ENCODE measurements at places on chromosomes 11 and 22.

GRCh38 chr11:96413408-96413807 lies 23.6 kb downstream of the JRKL start:
- DNase-seq, result no peak

DNA sequence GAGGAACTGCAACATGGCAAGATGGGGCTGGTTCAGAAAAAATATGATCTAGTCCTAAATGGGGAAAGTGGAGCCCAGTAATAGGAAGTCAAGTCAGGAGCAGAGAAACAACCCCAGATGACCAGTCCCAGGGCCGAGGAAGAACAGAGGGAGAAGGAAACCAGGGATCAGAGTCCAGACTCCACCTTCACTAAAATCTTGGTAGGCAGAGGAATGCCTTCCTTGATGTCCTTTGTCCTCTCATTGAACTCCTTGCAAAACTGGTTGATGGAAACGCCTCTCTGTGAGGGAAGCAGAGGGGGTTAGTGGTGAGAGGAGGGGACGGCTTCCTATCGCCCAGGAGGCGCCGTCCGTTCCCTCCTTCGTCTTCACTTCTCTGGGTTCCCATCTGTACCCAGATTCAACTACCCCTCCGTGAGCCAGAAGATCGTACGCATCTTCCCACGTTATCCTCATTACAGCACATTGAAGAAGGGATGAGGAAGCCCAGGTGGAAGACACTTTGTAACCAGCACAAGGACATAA lies 607 bp downstream of the MRPL11 start:
- DNase-seq, result no peak

- no peak for DNase-seq
Measured at GRCh38 chr11:71265559-71266092, 13.2 kb upstream of the SHANK2 start.

GRCh38 chr22:48517039-48518030 lies 1310.3 kb downstream of the BRD1 start:
- DNase-seq, result no peak

DNA sequence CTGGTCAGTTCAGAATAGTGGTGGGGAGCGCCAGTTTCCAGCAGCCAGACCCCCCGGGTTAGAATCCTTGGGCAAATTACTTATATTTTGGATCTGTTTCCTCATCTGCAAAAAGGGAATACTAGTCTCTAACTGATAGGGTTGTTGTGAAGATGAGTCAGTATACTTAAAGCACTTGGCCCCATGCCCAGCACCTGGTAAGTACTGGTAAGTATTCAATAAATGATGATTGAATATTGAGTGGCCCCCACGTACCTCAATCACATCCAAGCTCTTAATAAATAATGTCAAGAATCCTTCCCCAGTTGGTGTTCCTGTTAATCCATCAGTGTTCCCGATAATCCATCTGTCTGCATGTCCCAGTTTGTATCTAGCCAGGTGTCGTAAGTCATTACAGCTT lies 12.1 kb downstream of the ACP2 start:
- DNase-seq, result no peak

- DNase-seq, result no peak
Measured at GRCh38 chr11:19952911-19953310, 207.4 kb downstream of the DBX1 start.

DNA sequence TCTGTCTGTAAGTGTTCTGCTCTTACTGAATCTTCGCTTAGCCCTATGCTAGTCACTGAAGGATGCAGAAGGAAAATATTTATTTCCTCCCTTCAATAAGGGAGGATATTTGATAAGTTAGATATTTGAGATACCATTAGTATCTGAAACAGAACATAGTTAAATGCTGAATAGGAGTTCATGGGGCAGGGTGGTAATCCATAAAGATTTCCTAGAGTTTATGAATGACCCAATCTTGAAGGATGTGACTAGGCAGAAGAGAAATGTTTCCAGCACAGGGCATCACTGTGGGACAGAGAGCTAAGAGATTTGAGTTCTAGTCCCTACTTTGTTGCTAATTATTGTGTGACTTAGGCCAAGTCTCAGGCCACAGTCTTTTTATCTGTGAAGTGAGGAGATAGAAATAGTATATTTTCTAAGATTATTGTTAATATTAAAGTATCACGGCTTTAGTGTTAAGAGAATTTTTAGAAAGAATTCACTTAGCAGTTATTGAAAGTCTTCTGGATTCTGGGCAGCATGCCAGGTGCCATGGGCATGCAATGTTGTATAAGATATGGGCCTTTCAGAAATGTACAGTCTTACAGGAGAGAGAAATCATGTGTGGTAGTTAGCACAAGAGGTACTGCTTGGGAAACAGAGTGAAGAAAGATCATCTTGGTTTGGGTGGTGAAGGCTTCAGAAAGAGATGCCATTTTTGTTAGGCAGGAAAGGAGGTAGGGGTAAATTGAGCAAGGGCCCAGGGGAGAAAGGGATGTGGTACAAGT lies 24.0 kb downstream of the SWAP70 start:
- DNase-seq, result no peak

GRCh38 chr22:33539202-33539901 lies 380.9 kb downstream of the LARGE1 start:
- DNase-seq, result no peak

GRCh38 chr11:124633355-124633754 lies 10.7 kb downstream of the TBRG1 start:
- no peak for DNase-seq

DNA sequence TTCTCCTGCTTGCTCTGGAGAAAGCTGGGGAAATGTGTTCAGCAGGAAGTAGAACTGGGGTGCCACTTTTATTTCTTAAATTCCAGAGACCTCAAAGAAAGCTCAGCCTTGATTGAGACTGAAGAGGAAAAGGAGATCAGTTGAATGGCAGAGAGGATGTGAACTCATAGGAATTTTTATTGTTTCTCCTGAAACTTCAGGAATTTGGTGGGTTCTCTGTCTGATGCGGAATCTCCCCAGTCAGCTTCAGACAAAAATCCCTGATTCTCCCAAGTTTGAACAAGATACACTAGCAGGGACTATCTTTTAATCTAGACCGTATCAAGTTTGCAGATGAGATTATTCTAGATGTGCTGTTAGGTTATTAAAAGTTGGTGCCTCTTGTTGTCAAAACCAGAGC lies 23.0 kb downstream of the EHF start:
- no peak for DNase-seq

DNA sequence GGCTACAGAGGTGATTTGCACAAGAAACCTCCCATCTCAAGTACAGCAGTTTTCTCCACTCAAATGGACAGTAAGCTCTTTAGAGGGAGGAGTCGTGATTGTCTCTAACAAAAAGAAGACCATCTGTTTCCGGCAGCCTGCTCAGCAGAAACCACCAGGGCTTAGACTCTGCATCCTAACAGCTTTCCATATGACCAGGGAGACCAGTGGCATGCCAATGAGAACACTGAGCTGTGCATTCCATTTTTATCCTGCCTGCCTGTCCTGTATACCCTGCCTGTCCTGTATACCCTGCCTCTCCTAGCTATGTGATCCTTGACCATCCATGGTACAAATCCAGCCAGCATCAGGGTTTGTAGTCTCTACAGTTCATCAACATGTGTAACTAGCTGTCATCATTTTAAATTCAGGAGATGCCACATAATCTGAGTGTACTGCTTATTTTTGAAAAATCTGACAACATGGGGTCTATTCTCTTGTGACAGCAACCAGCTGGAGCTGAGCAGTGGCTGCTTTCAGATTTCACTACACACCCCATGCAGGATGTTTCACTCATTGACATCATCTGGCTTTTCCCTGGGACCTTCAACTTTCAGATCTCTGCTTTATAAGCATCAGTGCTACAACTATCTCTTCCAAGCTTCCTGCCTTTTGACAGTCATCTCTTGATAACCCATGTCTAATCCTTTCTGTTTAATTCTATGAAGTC lies 50.5 kb upstream of the POU2AF2 start:
- DNase-seq, result no peak

GRCh38 chr22:33659448-33659847 lies 260.8 kb downstream of the LARGE1 start:
- DNase-seq, result no peak

GRCh38 chr11:33375236-33375635 lies 118.1 kb downstream of the HIPK3 start:
- DNase-seq, result no peak

GRCh38 chr11:127039591-127039990 lies 39.0 kb upstream of the KIRREL3 start:
- DNase-seq, result no peak

DNA sequence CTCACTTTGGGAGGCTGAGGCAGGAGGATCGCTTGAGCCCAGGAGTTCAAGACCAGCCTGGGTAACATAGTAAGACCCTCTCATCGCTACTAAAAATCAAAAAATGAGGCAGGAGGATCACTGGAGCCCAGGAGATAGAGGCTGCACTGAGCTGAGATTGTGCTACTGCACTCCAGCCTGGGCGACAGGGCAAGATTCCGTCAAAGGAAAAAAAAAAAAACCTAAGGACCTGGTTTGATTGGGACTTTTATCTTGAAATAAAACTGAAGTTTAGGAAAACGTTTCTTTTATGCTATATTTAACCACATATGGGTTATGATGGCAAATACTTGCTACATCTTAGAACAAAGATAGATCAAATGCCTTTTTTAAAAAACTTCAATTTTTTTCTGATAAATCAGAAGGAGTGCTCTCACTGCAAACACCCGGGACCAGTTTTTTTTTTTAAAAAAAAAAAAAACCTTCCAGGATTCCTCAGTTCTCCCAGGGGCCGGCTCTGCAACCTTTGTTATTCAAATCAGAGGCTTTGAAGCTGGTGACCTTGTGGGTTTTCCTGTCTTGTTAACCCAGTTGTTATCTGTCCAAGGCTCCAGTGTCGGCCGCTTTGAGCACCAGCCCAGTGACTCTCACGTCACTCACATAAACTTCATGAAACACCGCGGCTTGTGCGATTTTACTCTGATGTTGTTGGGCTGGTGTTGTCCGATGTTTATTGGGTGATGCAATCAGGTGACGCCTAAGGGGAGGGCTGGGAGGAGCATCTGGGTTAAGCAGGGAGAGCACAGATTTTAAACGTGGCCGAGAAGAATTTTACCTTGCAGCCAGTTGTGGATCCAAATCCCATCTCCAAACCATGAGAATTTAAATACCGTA lies 24.7 kb upstream of the SLC22A12 start:
- DNase-seq, result no peak

- no peak for DNase-seq
Measured at GRCh38 chr11:106828576-106828975, 189.7 kb downstream of the GUCY1A2 start.

DNA sequence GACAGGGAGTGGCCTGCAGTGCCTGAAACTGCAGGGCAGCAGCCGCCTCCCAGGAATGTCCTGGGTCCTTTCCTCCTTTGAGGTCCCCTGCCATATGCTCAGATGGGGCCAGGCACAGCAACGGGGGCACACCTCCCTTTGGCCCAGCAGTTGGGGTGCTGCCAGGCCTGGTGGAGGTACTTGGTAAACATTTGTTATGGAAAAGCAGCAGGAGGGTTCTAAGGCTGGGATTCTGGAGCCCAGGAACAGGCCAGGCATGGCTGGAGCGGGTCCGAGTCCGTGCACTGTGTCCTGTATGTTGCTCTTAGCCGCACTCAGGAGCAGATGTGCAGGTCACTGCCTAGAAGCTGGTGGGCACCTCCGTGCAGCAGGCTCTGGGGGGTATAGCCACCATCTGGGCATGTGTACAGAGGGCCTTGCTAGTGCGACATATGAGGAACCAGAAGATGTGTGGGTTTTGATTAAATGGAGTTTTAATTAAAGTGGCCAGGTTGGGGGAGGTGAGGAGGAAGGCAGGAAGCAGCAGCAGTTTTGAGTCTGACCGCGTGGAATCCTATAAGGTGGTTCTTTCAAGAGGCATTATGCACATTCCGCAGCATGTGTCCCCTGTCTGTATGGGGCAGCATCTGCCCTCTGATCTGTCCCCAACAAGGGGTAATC lies 1.5 kb downstream of the ADORA2A start:
- DNase-seq, result no peak

DNA sequence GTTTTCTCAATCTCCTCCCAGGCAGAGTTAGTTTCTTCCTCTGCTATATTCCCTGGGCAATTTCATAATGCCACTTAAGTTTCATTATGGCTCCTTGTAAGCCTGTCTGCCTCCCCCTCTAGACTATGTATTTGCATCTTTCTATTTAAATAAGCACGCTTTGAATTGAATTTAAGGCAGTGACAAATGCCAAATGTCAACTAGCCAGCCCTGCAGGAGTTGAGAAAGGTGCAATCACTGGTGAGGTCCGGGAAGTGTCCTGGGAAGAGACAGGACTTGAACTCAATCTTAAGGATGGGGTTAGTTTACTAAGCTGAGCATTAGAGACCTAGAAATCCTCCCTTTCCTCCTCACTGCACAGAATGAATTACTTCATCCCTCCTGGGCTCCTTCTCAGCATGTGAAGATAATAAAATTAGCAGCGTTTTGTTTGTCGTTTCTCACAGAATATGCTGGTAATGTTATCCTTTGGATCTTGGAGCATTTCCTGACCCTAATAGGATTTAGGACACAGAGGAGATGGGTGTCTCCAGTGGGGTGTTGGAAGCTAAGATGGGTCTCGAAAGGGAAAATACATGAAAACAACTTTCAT lies 1.6 kb downstream of the TCP11L1 start:
- DNase-seq, result no peak

All from NCI-H2081 treated with DMSO at 0.1 percent for 48 hours (cell line).